GM23248 (cell line): ENCODE measurements at places on chromosomes 6 and 20.
A peak's percentile ranks its signal among the peaks of the same experiment; 100 is the strongest.

- peak; percentile 79 for DNase-seq
Observed at GRCh38 chr6:159654483-159655098, 38.5 kb downstream of the SOD2 start.

GRCh38 chr6:38676236-38676973 is 26.5 kb downstream of the GLO1 start:
- DNase-seq, result no peak

DNA sequence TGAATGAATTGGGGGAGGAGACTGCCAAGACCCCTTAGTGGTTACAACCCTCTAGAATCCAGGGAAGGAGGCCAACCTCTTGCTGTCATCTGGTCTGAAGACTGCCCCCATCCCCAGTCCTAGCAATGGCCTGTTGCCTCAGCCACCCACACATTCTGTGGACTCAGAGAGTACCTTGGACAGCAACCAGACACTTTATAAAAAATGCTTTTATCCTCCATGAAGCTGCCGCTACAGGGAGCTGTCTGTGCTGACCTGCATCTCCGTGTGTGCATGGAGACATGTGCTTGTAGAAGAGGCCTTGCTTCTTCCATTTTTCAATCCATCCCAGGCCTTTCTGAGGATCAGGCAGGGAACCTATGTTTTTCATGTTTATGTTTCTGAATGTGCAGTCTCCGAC is 15.2 kb downstream of the CDH22 start:
- DNase-seq, result peak; percentile 58

GRCh38 chr6:142819603-142820337 is 125.2 kb downstream of the HIVEP2 start:
- DNase-seq, result peak; percentile 27

DNA sequence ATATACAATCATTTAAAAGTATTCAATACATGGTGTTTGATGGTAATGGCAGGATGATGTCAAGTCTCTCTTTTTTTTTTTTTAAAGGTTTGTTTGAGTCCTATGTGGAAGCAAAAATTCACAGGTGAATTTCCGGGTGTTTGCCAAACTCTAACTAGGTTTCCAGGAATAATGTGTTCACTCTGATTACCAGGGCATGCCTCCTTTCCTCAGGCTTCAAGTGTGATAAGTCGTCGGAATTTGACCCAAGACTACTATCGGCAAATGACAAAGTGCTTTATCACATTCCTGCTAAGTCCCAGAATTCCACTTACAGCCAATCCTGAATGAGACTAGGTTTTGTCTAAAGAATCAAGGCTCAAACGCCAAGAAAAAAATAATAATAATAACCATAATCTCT is 7.3 kb downstream of the OARD1 start:
- DNase-seq, result no peak

- DNase-seq, result no peak
Observed at GRCh38 chr6:161111261-161111660, 119.7 kb downstream of the MAP3K4 start.

DNA sequence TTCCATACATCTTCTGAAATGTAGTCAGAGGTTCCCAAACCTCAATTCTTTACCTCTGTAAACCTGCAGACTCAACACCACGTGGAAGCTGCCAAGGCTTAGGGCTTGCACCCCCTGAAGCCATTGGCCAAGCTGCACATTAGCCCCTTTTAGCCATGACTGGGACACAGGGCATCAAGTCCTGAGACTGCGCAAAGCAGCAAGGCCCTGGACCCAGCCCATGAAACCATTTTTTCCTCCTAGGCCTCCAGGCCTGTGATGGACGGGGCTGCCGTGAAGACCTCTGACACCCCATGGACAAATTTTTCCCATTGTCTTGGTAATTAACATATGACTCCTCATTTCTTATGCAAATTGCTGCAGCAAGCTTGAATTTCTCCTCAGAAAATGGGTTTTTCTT is 727.8 kb downstream of the C6orf118 start:
- no peak for DNase-seq

- DNase-seq, result no peak
Observed at GRCh38 chr20:58731192-58731591, 38.6 kb downstream of the NPEPL1 start.

GRCh38 chr20:3326779-3327521 is 80.5 kb downstream of the DNAAF9 start:
- DNase-seq, result no peak

DNA sequence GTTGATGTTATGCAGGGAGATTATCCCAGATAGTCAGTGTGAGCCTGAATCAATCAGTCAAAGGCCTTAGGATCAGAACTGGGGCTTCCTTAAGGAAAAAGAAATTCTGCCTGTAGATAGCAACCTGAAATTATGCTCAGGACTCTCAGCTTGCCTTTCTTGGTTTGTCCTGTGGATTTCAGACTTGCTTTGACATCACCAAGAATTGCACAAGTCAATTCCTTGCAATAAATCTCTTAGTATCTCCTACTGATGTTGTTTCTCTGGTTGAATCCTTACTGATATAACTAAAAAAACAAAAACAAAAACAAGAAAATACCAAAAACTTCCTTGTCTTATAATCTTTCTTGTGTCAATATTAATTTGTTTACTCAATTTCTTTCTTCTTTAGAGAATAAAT is 258.9 kb upstream of the TCF21 start:
- no peak for DNase-seq

GRCh38 chr20:33654680-33655161 is 7.4 kb upstream of the C20orf144 start:
- DNase-seq, result no peak
